ENCODE measurements at places on chromosomes 3 and 15.

DNA sequence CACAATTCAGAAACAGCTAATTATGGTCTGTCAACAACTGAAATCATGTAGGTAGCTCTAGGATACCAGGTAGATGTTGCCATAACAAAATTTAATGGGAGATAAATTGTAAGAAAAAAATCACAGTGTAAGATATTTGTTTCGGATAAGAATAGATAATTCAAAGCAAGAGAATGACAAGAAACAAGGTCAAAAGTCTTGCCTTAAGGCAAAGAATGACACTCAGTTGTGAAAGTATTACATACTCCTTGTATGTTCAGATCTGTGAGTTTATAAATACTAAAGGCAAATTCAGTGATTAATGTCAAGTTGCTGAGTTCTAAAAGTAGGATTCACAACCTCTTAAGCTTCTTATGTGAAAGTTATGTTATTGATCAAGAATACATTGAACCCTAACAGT, 772.2 kb upstream of the SGO1 start:
- DNase-seq: no peak

DNA sequence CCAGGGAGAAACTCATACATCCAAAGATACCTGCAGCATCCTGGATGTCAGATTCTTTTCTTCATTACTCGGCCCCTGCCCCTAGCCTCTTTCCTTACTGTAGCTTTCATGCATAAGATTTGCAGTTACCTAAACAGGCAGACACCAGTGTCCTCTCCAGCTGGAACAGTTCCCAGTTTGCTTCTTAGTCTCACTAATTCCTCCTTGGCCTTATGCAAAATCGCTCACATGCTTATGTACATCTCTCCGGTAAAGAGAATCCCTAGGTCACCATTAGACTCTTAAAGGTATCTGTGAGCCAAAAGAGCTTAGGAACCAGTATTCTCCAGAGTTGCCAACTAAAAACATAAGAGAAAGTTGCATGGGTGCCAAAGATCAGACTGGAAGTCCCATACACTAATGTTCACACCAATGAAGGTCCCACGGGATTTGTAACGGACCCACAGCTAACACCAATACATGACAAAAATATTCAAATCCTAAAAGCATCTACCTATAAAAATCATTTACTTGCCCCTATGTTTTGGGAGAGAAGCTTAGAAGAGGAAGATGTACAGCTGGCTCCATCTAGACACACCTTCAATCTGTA, 66.6 kb downstream of the CBLB start:
- no peak for DNase-seq

DNA sequence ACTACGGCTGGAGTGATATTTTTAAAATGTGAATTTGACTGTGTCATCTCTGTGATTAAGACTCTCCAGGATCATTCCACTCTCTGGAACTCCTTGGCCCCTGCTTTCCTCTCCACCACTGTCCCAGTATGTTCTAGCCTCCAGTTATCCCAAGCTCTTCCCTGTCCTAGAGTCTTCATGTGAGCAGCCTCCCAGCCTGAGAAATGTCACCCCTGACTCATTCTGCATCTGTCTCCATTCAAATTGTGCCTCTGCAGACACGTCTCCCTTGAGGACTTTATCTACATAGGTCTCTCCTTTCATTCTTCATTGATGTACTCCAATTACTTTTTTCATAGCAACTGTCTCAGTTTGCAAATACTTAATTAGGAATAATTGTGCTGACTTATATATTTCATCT, 317.7 kb upstream of the ADAMTS9 start:
- no peak for DNase-seq

GRCh38 chr15:64877435-64877834, 34.3 kb upstream of the ANKDD1A start:
- no peak for DNase-seq

DNA sequence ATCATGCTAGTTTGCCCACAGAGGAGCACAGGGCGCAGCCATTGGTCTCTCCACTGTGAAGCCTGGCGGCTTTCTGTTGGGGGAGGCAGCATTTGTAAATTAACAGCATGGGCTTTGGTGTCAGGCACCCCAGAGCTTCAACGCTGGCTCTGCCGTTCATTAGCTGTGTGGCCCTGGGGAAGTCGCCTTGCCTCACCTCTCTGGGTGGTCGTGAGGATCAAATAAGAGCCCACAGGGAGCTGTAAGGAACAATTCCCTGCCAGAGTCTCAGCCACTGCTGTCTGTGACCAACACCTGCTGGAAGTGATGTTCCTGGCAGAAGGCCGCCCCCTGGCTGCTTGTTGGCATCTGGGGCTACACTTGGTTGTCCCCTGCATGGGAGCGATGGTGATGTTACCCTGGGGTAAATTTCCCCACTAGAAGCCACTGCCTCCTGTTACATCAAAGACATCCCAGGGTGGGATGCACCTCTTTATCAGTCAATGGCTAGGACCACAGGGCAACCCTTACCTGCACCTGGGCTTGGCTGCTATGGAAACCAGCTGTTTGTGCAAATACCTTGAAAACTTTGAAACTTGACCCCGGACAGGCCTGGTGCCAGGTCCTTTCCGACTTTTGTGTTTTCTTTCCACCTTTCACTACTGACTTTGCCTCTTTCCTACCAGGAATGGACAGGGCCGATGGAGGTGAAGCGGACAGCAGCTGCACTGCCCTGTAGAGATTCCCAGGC, 36.9 kb downstream of the DNASE1L3 start:
- DNase-seq: no peak

- DNase-seq: no peak
These were observed 222.1 kb downstream of the FOXP1 start for GRCh38 chr3:71361334-71361890.

DNA sequence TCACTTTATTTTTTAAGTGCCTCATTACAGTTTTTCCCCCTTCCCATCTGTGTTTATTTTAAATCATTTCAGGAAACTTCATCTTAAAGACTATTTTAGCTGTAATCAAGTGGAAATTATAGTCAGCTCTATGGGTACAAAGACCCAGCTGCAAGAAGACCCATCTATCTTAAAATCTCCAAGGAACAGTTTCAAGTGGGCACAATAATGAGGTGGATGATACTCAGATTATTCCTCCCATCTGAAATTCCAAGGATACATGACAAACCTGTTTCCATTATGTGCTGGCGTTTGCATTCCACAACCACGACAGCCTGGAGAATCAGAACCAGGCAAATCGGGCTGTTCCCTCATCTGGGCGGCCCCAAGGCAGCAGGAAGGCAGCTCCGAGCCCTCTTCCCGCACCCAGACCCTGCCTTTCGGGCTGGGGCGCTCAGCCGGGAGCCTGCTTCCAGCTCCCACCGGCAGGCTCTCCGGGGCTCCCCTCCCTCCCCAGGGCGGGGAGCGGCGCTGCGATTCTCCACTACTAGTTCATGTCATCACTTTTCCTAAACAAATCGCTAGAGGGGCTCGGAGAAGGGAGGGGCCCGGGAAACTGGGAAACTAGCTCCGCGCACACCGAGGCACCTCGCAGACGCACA, at the start of gene MGLL:
Gene MGLL (minus strand): TSS at position 475 of the 641 bp plus-strand sequence. CDS start 197 bp downstream, at position 278.
- no peak for DNase-seq

DNA sequence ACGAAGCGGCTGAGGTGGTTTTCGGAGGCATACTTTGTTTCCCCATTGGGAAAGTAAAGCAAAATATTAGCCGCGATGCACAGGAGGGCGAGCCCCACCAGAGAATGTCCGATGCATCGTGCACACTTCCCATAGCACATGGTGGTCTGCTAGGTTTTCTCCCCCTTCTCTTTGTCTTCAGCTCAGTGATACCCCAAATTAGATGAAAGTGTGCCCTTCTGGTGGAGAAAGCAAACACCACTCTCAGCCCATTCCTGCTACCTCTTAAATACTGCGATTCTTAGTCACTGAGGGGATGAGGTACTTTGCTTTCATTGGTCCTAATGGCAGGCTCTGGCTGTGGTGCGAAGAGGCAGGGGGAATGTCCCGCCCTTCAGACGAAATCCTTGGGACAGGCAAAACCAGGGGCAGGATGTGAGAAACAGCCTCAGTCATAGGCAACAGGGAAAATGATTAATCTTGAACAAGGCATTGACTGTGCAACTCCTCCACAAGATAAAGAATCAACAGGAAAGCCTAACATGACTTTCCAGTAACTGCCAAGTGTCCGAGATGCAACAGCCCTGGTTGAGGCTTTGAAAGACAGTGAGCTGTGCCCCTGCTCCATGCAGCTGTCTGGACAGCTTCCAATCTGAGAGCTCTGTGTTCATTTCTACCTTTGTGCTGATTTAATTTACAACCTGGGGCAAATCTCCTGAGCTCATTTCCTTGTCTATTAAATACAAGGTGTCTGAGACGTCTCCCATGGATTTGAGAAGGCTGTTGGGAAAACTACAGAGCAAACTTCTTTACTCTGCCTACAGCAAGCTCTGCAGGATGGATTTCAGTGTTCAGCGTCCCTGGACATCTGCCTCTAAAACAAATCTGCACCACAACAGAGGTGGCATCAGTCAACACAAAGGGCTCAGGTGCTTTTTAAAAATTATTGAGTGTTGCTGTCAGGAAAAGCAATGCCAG, at the start of gene TM4SF1:
Gene TM4SF1 (minus strand): TSS at position 242 of the 957 bp plus-strand sequence. CDS start 102 bp downstream, at position 140.
- DNase-seq: no peak

GRCh38 chr3:50297384-50297775, 1.8 kb downstream of the HYAL3 start:
- no peak for DNase-seq

DNA sequence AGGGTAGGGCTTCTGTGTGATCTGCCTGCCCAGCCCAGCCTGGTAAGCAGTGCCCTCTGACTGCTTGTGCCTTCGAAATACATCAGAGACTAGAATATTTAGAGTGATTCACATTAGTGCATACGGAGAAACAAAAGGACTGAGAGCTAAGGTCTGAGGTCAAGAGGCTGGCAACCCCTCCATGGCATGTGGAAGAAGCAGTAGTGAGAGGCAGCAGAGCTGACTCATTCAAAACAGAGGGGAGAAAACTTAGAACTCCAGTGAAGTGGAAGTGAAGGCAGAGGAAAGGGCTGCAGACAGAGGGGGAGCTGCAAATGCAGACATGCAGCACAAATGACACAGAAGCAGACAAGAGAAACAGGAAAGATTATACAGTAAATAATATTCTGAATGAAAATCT, 61.6 kb downstream of the ULK4 start:
- DNase-seq: no peak

DNA sequence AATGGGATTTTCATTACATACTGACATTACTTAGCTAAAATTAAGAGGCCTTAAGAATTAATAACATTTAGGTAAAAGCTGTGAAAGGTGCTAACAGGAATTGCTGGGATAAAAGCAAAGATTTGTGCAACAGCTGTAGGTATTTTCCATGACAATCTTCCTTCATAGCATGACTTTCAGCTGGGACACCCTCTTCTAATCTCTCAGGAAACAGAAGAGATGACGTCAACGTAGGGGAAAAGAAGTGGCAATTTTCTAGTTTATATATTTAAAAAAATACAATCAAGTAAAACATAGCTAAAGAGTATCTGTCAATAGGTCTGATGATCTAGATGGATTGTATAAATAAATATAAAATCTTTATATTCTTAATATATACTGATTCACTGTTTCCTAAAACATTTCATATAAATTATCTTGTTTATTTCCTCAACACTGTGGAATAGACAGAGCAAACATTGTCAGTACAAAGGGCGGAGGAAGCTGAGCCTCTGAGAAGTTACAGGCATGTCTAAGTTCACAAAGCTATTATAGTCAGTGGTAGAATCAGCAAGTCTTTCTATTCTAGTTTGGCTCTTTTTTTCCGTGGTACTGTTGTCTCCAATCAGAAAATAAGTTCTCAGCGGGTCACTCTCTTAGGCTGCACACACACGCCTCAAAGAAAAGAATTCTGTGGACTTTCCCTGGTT, 217.0 kb downstream of the P3H2 start:
- no peak for DNase-seq

GRCh38 chr3:73215281-73215680, 153.8 kb downstream of the EBLN2 start:
- no peak for DNase-seq

DNA sequence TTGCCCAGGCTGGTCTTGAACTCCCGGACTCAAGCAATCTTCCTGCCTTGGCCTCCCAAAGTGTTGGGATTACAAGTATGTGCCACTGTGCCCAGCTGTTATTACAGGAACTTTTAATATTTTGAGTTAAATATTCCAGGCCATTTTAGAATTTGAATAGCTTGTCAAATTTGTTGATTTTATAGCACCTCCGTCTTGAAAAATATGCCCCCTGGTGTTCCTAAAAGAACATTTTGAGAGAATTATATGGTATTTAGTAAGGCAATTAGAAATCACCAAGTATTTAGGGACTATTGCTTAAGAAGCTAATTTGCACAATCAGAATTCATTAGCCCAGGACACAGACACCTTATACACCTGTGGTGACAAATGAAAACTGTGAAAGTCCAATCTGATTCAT, 23.7 kb downstream of the PDE8A start:
- no peak for DNase-seq
